ENCODE measurements at places on chromosomes 2 and 18.

GRCh38 chr18:45850021-45850420 is 24.5 kb downstream of the SIGLEC15 start:
- DNase-seq: no peak

GRCh38 chr2:194822097-194822496 is 834.9 kb upstream of the SLC39A10 start:
- no peak for DNase-seq

GRCh38 chr2:37196320-37197195 is at the start of gene CEBPZOS:
TSS of gene CEBPZOS (plus strand) at chr2:37196496. CDS start at chr2:37199705, 3,209 bp downstream.
- DNase-seq: peak; percentile 68

GRCh38 chr2:204628926-204629712 is 83.8 kb downstream of the PARD3B start:
- peak; percentile 11 for DNase-seq

- peak; percentile 97 for DNase-seq
These were observed 110.6 kb upstream of the SIX2 start for GRCh38 chr2:45119855-45120254.

DNA sequence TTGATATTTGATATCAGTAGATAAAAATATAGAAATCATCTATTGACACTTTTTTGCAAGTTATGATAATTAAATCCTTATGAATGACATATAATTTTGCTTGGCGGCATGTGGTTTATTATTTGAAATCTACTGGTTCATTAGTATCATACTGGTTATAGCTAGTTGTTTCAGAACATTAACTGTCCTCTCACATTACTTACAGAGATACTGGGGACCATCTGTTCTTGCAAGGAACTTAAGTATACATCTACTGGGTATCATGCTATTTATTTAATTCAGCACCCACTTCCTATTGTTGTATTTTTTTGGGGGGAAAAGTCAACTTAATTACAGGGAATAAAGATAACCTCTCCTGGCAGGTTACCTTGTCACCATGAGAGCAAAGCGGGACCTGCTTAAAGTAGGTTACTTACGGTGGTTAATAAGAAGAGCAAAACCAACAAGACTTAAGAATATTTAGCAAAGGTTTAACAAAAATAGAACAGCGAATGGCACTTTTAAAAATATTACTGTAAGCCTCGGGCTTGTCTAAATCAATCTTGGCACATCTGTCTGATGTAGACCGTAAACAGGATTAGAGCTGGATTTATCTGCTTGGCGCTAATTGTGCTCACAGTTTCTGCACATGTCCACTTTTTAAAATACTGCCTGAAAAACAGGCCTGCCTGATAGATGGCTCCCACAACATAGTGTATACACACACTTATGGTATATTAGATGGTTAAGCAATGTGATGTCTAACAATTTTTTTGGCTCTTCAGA is 41.8 kb downstream of the CERKL start:
- DNase-seq: no peak

- peak; percentile 89 for DNase-seq
These were observed 90.0 kb upstream of the TAF1B start for GRCh38 chr2:9753276-9753600.

DNA sequence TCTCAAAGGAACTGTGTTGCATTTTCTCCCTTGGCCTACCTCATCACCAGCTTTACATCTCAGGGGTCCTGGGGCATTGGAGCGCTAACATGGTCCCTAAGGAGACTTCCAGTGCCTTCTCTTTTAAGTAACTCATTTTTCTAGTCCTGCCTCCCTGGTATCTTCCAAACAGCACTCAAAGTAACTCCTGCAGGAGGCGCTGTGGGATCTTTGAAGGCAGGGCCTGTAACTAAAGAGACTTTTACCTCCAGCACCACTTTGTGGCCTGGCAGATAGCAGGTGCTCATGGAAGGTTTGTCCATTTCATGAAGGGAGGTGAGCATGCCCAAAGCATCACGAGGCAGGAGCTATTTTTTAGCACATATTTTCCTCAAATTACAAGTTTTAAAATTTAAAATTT is 411.0 kb upstream of the GYPC start:
- no peak for DNase-seq

- no peak for DNase-seq
These were observed 204.5 kb upstream of the REV1 start for GRCh38 chr2:99694331-99694730.

DNA sequence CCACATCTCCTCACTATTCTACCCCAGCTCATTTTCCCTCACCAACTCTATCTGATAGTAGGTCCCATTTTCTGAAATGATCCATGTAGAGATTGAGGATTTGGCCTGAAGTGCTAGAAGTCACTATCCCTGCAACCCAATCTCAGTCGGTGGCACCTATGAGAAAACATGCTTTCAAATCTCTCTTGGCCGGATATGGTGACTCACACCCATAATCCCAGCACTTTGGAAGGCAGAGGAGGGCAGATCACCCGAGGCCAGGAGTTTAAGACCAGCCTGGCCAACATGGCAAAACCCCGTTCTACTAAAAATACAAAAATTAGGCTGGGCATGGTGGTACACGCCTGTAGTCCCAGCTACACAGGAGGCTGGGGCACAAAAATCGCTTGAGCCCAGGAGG is 19.1 kb upstream of the MARCHF4 start:
- DNase-seq: no peak

GRCh38 chr2:107012714-107013306 is 126.8 kb upstream of the ST6GAL2 start:
- DNase-seq: no peak

DNA sequence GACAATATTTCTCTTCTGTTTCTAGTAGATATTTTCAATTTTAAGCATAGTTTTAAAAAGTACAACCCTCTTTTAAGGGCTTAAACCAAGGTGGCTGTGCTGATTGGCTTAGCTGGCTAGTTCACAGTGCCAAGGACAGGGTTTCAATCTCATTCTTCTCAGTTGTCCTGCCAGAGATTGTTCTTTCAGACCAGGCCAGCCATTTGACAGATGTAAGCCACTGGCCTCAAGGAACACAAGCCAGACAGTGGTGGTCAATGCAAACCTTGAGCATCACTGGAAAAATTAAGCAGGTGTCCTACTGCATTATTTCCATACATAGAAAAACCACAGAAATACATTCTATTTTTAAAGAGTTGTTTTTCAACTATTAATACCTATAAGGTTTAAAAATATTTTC is 5.9 kb downstream of the RNF103 start:
- no peak for DNase-seq

DNA sequence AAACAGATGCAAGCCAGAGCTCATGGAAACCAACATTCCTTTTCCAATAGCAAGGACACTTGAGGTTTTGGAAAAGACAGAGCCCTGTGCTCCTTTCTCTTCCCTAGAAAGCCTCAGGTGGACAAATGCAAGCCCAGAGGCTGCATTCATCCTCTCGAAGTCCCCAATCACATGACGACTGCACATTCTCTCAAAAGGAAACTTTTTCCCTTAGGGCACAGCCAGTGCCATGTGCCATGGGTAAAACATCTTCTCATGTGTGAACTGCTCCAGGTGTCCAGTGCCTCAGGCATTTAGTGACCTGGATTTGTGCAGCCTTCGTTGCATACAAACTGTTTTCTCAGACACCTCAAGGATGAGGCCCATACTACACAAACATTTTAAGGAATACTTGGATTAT is 140.7 kb downstream of the LAMA1 start:
- DNase-seq: no peak

- DNase-seq: no peak
These were observed 52.3 kb downstream of the EHD3 start for GRCh38 chr2:31286230-31286629.

GRCh38 chr2:45713591-45713990 is 62.1 kb downstream of the PRKCE start:
- no peak for DNase-seq

DNA sequence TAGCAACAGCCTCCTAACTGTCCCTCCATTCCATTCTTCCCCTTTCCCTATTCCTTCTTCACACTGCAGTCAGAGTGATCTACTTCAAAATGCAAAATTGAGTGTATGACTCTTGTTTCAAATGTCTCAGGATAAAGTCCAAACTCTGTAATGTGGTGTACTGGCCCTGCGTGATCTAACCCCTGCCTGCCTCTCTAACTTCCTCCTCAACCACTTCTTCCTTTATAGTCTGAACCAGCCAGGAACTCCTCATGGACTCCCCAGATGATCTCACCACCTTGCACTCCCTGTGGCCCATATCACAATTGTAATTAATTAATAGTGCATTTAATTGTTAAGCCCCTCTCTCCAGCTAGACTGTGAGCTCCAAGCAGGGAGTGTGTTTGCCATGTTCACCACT is 3.1 kb upstream of the B3GNT2 start:
- no peak for DNase-seq

GRCh38 chr2:11832531-11832930 is 86.1 kb downstream of the LPIN1 start:
- no peak for DNase-seq

DNA sequence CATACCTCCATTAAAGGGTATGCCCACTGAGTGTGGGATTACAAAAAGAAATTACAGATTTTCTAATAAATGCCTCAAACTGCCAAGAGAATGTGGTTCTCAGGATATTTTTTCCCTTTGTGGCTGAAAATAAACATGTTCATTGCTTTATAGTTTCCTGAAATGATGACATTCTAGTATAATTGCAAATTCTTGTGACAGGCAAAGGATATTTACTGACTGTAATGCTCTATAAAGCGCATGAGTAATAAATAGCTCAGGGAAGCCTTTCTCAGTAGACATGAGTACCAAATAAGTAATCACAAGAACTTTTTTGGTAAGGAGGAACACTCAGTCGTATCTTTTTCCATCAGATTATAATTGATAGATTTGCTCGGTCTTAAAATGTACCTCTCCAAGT is 72.3 kb downstream of the FTCDNL1 start:
- DNase-seq: no peak

DNA sequence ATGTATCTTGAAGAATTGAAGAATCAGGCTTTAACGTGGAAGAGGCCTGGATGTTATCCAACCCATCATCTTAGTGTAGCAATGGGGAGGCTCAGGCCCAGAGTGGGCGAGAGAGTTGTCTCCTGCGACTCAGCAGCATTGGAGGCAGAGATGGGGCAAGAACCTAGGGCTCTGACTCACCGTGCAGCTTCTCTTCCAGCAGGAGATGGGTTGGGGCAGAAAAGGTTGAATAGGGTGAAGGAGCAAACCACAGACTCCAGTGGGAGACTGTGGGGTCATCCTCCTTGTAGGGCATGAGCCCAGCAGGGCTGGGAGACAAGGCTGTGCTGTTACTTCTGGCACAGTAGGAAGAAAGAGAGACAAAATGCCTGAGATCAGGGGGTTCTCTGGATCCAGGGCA is 1.4 kb downstream of the IL36RN start:
- peak; percentile 14 for DNase-seq

- peak; percentile 72 for DNase-seq
These were observed 48.5 kb upstream of the DOCK10 start for GRCh38 chr2:225090746-225091145.

DNA sequence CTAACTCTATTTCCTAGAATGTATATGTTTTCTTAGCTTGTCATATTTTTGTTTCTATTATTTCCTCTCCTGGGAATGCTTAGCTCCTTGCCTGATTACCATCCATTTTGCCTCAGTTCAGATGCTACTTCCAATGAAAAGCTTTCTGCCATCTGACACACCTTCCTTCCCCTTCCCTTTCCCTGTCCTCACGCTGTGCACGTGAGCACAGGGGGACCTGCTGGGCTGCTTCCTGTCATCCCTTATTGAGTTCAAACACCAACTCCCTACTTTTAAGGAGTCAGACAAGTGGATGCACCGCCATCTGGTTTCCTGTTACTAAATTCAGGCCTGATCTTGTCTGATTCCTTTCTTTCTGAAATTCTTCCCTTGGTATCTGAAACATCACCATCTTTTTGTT is 2.4 kb upstream of the INO80C start:
- DNase-seq: no peak

GRCh38 chr18:56291294-56291693 is 347.1 kb downstream of the TXNL1 start:
- DNase-seq: no peak

All from AG10803 (cell line).